Activated T-helper 2 cell treated with anti-CD3 and anti-CD28 coated beads, Interferon-gamma antibody, Interleukin-2, Interleukin-4, amounts not matched to agents 10 μg/mL and 5 μg/mL and 100 μg/mL, durations not matched to agents 14 hours and 24 hours and 36 hours (primary cell): ENCODE measurements at places on chromosomes 13 and 19. TPM values are rescaled to one million over a fixed set of nuclear protein-coding genes. Genes with fewer than 3 reads are reported as not detected.

Gene ATP4A
- not detected in 2 replicates for total RNA-seq

Gene CKM
- not detected in 2 replicates for total RNA-seq

Gene SLITRK5
- not detected in 2 replicates for total RNA-seq

Gene TBC1D17
- 40.0 and 42.3 TPM in 2 replicates for total RNA-seq

Gene PDX1
- not detected in 2 replicates for total RNA-seq

Gene ZNF730
- 0.37 and 0.67 TPM in 2 replicates for total RNA-seq

Gene ATP4B
- not detected in 2 replicates for total RNA-seq

Gene GRIK5
- 2.4 and 3.3 TPM in 2 replicates for total RNA-seq

Gene FBXO17
- total RNA-seq: not detected in 2 replicates

Gene TTC9B
- total RNA-seq: not detected in 2 replicates

Gene ERICH4
- not detected in 2 replicates for total RNA-seq

Gene CD209
- not detected in 2 replicates for total RNA-seq

Gene KMT5C
- 34.3 and 35.3 TPM in 2 replicates for total RNA-seq

Gene TRPM4
- 1.3 and 1.9 TPM in 2 replicates for total RNA-seq

Gene LRRC8E
- total RNA-seq: not detected in 2 replicates

Gene TBXA2R
- total RNA-seq: 0.09 and 0.14 TPM in 2 replicates

Gene PRTN3
- total RNA-seq: not detected in 2 replicates

Gene PLEKHJ1
- 75.7 and 77.2 TPM in 2 replicates for total RNA-seq

Gene LILRA1
- total RNA-seq: not detected in 2 replicates

Gene OR10H1
- 0.05 TPM in 1 of 2 replicates, not detected in the other for total RNA-seq

Gene ALOX5AP
- 40.9 and 43.9 TPM in 2 replicates for total RNA-seq
